Left forelimb (tissue), 1 donor: ENCODE measurements at places on chromosomes 3 and 15.

GRCh38 chr3:73745526-73746191 is 120.9 kb upstream of the PDZRN3 start:
- no peak for DNase-seq

GRCh38 chr3:14431917-14432834 is 29.8 kb downstream of the SLC6A6 start:
- no peak for DNase-seq

DNA sequence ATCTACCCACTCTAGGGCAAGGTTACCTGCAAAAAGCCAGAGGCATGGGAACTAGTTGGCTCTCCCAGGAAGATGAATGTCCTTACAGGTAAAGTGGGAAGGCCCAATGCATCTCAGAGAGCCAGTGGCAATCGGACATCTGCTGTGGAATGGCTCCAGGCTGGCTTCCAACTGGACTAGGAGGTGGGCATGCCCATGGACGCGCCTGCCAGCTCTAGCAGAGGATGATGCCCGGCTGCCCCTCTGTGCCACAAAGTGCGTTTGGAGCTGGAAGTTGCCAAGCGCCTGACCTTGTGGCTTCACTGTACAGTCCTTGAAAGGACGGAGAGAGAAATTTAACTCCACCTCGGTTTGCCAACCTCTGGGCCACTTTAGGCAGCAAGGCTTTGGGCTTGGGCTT is 84.4 kb downstream of the NR2F2 start:
- no peak for DNase-seq

DNA sequence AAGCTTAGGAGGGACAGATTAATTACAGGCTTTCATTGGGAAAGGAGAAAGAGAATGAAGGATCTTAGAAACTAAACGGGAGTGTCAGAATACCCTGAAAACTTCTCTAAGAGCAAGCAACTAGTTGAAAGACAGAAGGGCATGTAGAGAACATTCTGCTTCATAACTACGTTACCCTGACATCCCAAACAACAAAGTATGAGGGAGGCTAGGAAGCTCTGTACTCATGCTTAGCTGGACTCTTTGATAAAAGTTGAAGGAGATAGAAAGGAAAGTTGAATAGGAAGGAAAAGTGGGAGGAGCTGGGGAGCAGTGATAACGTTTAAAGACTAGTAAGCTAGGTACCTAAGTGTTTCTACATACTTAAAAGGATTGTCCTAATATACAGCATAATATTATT is 64.2 kb downstream of the SEMA6D start:
- no peak for DNase-seq

- no peak for DNase-seq
Measured at GRCh38 chr3:110579840-110580550, 491.6 kb upstream of the NECTIN3 start.

- DNase-seq, result no peak
Measured at GRCh38 chr15:34076785-34077184, 24.9 kb downstream of the EMC7 start.

- no peak for DNase-seq
Measured at GRCh38 chr3:151890721-151891141, 17.3 kb downstream of the SUCNR1 start.
